ENCODE measurements at places on chromosomes 12 and 14.

- DNase-seq, result no peak
Observed at GRCh38 chr12:2003676-2004112, 563 bp downstream of the DCP1B start.

- no peak for DNase-seq
Observed at GRCh38 chr12:107514887-107515445, 170.6 kb upstream of the PWP1 start.

GRCh38 chr12:106889950-106890626 lies 65.6 kb upstream of the TMEM263 start:
- DNase-seq, result no peak

- no peak for DNase-seq
Observed at GRCh38 chr12:32336261-32336660, 63.1 kb upstream of the FGD4 start.

GRCh38 chr12:131805421-131805820 lies 22.8 kb upstream of the MMP17 start:
- DNase-seq, result no peak

GRCh38 chr14:69038455-69039287 lies 59.6 kb upstream of the ACTN1 start:
- no peak for DNase-seq
